ENCODE measurements at places on chromosomes 7 and 10. TPM values are rescaled to one million over a fixed set of nuclear protein-coding genes. Genes with fewer than 3 reads are reported as not detected.

PCGF5 gene
- total RNA-seq = 19.4 TPM

STK31 gene
- 1.6 TPM for total RNA-seq

ENTPD1 gene
- total RNA-seq = not detected

DNA sequence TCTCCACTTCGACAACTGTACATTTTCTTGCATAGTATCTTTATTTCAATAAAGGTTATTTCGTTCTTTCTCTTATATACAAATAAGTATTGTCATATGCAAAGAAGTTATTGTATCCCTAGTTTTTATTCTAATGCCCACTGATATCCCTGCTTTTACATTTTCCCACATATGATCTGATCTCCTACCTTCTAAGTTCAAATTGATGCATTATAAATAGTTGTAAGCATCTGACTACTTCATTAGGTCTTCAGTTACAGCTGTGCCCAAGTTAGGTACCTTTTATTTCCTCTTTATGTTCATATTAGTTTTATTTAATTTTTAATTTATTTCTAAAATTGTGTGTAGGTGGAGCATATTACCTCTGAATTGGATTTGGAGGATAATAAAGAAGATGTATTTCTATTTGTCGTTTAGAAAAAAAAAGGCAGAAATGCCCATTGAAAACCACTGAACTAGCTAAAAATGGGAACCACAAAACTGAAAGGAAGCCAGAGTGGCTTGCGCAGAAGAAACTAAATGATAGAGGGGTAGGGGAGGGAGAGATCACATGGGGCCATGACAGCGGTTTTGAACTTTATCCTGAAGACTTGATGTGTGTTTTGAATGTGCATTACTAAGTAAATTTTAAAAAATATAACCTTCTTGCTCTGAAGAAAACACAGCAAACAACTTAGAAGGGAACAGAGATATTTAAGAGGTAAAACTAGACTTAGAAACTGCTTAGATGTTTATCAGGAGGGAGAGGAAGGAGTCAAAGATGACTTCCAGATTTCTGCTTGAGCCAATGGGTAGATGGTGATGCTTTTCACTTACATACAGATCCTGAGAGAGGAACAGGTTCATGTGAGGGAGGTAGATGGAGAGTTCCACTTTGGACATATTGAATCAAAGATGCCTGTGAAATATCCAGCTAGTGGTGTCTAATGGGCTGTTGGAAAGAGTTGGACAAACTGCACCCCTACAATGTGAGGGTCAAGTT is 9.3 kb upstream of the ZC3HAV1L start:
- no peak for DNase-seq

DNA sequence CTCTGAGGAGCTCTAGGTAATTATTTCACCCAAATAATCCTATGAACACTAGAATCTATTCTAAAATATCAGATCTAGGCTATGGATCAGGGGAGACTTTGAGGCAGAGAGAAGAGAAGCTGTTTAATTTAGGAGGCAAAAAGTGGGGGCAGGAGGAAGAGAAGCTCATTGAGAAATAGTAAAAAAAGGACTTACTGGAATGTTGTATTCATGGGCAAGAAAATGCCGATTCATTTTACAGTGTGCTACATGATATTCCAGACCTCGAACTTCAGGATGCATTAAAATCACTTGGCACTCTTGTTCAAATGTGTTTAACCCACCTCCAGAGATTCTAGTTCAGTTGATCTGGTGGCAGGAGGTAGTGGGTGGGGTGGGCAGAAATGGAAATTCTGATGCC is 109.5 kb upstream of the ITGB1 start:
- DNase-seq = no peak

DNA sequence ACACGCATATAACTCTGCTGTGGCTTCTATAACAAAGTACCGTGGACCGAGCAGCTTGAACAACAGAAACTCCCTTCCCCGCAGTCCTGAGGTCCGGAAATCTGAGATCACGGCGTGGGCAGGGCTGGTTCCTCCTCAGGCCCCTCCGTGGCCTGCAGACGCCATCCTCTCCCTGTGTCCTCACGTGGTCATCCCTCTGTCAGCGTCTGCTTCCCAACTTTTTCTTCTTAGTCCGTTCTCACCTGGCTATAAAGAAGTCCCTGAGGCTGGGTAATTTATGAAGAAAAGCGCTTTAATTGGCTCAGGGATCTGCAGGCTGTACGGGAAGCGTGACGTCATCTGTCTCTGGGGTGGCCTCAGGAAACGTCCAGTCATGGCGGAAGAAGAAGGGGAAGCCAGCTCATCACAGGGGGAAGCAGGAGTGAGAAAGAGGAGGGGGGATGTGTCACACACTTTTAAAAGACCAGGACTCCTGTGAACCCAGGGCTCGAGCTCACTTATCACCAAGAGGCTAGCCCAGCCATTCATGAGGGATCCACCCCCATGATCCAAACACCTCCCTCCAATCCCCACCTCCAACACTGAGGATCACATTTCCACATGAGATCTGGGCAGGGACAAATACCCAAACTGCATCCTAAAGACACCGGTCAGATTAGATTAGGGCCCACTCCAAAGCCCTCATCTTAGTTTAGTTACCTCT is 91.2 kb upstream of the INSIG1 start:
- no peak for DNase-seq

DNA sequence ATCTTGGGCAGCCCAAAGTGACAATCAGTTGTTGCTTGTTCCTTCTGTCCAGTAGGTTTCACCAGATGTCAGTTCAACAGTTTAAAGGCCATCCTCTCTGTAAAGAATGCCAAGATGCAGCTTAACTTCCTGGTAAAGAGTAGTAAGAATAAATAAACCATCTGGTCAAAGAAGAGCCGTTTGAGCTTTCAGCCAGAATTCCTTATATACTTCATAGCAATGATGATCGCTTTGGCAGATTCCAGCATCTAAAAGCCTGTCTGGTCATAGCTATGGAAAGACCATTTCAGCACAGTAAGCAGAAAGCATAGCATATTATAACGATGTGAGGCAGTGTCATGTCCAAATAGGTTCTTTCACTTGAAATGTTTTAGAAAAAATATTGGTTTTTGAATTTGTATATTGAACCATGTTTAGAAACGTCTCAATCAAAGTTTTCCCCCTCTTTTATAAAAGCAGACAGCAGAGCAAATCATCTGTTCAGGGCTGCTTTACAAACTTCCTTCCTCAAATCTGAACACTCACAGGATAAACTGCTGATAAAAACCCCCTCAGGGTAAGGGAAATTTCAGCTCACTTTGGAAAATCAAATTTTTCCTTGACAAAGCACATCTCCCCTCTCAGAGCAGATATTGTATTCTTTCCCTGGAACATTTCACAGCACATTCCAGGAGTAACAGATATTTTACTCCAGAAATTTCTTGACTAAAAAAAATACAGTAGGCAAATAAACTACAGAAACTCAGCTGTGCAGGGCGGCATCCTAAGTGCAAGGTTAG is 184.1 kb downstream of the NOC3L start:
- DNase-seq = no peak

- DNase-seq = no peak
Measured at GRCh38 chr7:39644170-39644569, 20.8 kb downstream of the RALA start.
